Choroid plexus epithelial cell (primary cell): ENCODE measurements at places on chromosomes 13 and 19.
A peak's percentile ranks its signal among the peaks of the same experiment; 100 is the strongest.

DNA sequence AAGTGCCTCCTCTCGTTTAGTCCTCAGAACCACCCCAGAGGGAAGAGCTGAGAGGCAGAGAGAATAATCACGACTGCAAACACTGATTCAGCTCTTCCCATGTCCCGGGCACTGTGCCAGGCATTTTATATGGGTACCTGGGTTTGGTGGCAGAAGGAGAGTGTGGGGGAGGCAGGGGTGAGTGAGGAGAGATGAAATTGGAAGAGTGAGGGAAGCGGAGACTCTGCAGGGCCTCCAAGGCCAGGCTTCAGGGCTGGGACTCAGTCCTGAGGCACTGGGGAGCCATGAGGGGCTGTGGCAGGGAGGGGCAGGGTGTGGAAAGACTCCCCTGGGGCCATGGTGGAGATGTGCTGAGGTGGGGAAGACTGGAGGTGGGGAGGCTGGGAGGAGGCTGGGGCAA is 8.7 kb downstream of the SYNGR4 start:
- DNase-seq = no peak

- DNase-seq = peak; percentile 80
Measured at GRCh38 chr13:66689628-66690027, 540.5 kb downstream of the PCDH9 start.

GRCh38 chr13:112759827-112760226 is 70.0 kb downstream of the ATP11A start:
- DNase-seq = no peak

GRCh38 chr19:53826876-53827275 is 2.8 kb upstream of the NLRP12 start:
- DNase-seq = peak; percentile 19

DNA sequence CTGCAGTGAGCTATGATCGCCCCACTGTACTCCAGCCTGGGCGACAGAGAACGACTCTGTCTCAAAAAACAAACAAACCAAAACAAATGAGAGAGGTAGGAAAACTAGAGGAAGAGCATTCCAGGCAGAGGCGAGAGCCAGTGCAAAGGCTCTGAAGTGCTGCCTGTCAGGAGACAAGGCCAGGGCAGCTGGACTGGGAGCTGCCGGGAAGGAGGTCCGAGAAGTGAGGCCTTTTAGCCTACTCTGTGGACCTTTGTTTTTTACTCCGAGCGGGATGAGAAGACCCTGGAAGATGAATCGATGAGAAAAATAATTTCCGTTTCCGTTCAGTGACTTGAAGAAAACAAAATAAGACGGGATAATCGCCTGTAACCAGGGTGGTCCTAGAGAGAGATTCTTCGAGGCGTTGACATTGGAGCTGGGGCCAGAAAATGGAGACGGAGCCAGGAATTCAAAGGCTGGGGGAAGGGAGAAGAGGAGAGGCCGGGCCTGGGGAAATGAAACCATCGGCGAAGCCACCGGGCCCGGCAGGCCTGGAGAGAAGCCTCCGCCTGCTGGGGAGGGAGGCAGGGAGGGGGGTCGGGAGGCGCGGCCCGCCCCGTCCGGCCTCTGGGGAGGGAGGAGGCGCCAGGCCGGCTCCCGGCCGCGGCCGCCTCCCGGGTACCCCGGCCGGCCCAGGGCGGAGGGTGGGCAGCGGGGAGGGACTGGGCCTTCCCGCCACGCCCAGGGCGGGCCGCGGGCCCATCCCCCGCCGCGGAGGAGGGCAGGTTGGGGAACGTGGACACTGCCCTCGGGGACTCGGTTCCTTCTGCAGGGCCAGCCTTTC is 7.8 kb upstream of the SERTAD1 start:
- DNase-seq = peak; percentile 95

DNA sequence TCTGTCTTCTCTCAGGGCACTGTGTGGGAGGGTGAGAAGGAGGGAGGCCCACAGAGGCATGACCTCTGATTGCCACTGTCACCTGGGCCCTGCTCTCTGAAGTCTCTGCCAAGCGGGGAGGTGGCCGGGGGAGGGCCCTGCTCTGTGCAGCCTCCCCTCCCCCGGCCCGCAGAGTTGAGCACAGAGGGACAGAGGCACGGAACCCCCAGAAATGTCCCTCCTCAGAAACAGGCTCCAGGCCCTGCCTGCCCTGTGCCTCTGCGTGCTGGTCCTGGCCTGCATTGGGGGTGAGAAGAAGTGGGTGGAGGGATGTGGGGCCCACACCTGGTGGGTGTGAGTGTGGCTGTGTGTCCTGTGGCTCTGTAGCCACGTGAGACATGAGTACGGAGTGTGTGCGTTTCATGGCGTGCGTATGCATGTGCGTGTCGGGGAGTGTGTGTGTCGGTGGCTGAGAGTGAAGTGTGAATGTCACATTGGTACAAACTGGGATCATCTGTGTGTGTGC is at the start of gene APOC4:
Gene APOC4 (plus strand): TSS at position 171 of the 505 bp plus-strand sequence. CDS start 41 bp downstream, at position 212.
- DNase-seq = no peak

- DNase-seq = no peak
Measured at GRCh38 chr13:30584051-30584731, 33.5 kb upstream of the USPL1 start.

- DNase-seq = no peak
Measured at GRCh38 chr13:95138876-95139585, 162.2 kb downstream of the ABCC4 start.
